HuH-7 (cell line): ENCODE measurements at places on chromosomes 6 and 20.

DNA sequence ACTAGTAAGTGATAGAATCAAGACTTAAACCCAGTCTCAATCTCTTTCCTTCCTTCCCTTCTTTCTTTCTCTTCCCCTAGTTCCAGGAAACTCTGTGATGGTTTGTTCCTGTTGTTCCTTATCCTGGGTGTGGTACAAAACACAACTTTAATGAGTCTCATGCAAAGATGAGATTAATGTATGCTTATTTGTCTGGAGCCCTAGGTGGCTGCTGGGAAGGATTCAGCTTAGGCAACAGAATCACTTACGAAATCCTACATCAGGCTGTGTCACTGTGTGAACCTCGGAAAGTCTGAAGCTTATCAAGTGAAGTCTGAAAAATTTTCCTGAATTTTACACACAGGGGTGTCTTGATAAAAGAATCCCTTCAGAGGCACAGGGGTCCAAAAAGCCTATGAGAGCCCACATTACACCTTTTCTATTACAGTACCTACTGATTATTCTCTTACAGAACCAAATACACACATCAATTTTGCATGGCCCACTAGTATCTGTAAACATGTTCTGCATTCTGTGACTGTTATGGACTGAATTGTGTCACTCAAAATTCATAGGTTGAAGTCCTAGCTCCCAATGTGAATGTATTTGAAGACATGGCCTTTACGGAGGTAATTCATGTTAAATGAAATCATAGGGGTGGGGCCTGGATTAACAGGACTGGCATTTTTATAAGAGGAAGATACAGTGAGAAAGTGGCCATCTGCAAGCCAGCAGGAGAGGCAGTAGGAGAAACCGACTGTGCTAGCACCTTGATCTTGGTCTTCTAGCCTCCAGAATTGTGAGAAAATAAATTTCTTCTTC lies 144.7 kb downstream of the MYB start:
- DNase-seq, result peak; percentile 6

- DNase-seq, result no peak
Measured at GRCh38 chr20:60541991-60542390, 583.8 kb downstream of the CDH26 start.

DNA sequence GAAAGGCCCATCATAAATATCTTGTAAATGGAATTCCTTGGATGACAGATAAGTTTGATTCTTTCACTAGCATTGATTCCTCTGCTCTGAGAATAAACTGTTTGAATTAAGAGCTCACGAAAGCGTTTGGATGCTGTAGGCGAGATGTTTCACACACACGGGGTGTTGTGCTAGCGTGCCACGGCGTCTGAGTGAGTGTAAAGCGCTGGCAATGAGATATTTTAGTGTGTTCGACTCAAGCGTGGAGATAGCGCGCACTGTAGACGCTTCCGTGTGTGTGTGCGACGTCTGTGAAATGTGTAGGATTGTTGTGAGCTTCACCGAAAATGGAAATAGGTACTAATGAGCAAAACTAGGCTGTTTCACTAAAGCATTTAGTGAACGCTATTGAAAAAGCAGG lies 29.4 kb upstream of the ADRM1 start:
- no peak for DNase-seq

- no peak for DNase-seq
Measured at GRCh38 chr20:40414843-40415615, 274.0 kb downstream of the MAFB start.

DNA sequence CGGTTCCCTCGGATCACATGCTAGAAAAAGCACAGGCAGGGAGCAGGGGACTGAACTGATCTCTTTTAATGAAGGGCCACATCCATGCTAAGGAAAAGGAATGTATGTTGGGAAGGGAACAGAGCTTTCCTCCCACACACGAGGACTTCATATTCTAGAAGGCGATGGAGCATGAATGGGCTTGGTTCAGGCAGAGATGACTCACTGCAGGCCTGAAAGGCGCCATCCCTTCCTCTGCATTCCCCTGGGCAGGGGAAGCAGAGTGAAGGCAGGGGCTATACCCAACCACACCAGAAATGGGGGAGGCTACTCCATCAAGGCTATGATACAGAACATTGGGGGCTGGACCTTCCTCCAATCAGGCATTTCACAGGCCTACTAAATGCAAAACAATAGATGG lies 30.6 kb downstream of the ELMO2 start:
- no peak for DNase-seq
